ENCODE measurements at places on chromosomes 6 and 20.

- H3K27me3 ChIP-seq: no peaks in the 10 kb centered on the region
- peaks cover 12% of the 10 kb centered on the region for H3K4me1 ChIP-seq
- H3K4me3 ChIP-seq: peak overlapping the region; percentile 71
- DNase-seq: peak; percentile 83
- peak overlapping the region; percentile 96 for H3K27ac ChIP-seq
These were observed 16.7 kb downstream of the HFE start for GRCh38 chr6:26103770-26104456.

DNA sequence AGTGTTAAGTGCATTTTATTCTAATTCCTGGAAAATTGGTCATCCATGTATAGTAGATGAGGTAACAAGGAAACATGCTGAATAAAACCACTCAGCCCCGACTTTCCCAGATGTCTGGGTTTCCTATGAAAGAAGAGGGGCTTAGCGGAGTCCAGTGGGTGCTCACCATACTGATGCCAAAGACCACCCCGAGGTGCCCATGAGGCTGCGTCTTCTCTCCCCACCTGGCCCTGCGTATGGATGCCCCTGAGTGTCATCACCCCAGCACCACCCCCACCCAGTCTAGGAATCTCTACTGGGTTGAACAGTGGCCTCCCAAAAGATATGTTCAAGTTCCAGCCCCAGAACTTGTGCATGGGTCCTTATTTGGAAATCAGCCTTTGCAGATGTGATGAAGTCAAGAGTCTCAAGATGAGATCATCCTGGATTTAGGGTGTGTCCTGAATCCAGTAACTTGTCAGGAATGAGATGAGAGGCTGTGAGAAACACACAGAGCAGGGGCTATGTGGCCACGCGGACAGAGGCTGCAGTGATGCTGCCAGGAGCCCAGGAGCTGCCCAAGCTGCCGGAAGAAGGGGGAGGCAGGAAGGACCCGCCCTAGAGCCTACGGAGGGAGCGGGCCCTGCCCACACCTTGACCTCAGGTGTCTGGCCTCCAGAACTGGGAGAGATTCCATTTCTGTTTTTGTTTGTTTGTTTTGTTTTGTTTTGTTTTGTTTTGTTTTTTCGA, 124.6 kb upstream of the CDH4 start:
- no peaks in the 10 kb centered on the region for H3K4me1 ChIP-seq
- H3K27me3 ChIP-seq: no peaks in the 10 kb centered on the region

- H3K4me1 ChIP-seq: peaks cover 26% of the 10 kb centered on the region
- H3K4me3 ChIP-seq: no peak overlapping the region
- H3K27me3 ChIP-seq: peaks cover 15% of the 10 kb centered on the region
- peak; percentile 84 for DNase-seq
- no peak overlapping the region for H3K27ac ChIP-seq
- H3K36me3 ChIP-seq: no peaks in the 10 kb centered on the region
These were observed 3.7 kb upstream of the TAF8 start for GRCh38 chr6:42046464-42047212.

DNA sequence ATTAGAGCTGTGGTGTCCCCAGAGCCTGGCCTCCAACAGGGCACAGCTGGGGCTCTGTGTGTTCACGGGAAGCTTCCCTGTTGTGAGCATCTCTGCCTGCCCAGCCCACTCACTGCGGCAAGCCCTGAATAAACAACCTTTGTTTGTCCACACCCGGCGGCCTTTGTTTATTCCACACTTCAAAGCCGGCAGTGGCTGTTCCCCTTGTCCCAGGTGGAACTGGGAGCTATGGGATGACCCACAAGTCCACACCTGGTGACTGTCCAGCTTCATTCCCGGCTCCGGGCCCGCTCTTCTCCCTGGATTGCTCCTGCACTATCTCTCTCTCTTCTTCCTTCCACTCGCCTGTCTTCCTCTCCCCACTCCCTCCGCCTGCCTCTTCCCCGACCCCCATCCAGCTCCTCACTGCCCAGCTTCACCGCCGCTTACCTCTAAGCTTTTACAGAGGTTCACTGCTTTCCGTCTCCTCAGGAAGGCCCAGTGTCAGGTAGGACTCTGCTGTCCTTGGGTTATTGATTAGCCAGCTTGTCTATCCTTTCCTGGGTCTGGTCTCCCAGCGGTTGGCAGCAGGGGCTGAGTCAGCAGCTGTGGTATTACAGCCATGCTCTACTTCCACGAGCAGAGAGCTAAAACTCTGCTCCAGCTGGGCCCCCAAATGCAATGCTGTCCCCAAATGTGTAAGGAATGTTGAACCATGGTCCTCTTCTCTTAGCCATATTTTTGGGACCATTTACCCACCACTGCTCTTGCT, 17.8 kb downstream of the DACT2 start:
- H3K36me3 ChIP-seq: no peaks in the 10 kb centered on the region
- no peaks in the 10 kb centered on the region for H3K27me3 ChIP-seq
- peak; percentile 76 for DNase-seq
- H3K4me1 ChIP-seq: no peaks in the 10 kb centered on the region
- no peak overlapping the region for H3K27ac ChIP-seq

DNA sequence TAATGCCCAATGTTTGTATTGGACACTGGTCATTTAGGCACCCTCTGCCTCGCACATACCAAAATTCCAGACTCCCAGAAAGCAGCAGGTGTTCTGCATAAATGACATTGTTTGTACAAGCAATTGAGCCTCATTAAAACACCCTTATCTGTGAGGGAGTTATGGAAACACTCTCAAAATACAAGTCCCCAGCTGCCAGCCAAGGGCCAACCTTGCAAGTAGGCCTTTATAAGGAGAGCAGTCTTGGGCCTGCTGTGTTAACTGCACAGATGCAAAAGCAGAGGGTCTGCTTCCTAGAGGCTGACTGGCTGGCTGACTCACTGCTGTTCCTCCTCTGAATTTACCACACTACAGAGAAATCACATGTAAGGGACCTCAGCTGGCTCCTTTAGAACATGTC, 150.4 kb upstream of the HMGN3 start:
- H3K4me1 ChIP-seq: peaks cover 2% of the 10 kb centered on the region
- DNase-seq: no peak
- no peaks in the 10 kb centered on the region for H3K27me3 ChIP-seq

DNA sequence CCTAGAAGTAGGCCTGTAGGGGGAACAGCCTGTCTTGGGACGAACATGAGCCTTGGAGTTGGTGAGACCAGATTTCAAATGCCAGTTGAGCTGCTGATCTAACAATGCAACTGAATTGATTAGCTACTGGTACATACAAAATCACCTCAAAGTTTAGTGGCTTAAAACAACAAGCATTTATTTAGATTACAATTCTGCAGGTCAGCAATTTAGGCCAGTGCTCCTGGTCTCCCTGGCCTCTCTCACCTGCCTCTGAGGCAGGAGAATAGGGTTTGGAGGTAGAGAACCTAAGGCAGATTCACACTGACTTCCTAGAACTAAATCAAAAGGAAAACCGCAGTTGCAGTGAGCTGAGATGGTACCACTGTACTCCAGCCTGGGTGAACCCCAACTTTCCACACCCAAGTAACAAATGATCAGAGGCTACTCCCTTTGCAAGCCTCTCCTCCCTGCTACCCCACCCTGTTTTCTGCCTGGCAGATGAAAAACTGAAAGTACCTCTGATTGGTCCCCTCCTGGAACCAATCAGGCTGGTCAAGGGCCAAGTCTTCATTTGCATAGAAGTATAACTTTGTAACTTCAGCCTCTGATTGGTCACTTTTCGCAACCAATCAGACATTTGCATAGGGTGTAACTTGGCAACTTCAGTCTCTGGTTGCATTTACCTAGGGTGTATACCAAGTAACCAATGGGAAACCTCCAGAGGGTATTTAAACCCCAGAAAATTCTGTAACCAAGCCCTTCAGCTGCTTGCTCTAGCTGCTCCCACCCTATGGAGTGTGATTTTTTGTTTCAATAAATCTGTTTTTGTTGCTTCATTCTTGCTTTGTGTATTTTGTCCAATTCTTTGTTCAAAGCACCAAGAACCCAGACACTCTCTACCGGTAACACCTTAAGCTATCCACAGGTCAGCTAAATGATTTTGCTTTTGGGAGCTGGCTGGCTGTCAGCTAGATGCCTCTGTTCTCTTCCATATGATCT, 8.1 kb upstream of the UBR2 start:
- H3K27ac ChIP-seq: no peak overlapping the region
- no peaks in the 10 kb centered on the region for H3K36me3 ChIP-seq
- no peak for DNase-seq
- no peaks in the 10 kb centered on the region for H3K27me3 ChIP-seq
- H3K4me3 ChIP-seq: no peak overlapping the region

DNA sequence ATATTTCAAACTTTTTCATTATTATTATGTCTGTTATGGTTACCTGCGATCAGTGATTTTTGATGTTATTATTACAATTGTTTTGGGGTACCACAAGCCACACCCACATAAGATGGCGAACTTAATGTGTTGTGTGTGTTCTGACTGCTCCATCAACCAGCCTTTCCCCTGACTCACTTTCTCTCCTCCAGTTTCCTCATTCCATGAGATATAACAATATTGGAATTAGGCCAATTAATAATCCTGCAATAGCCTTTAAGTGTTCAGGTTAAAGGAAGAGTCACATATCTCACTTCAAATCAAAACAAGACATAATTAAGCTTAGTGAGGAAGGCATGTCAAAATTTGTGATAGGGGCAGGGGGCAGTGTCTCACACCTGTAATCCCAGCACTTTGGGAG, 16.3 kb upstream of the POPDC3 start:
- no peak for DNase-seq
- no peaks in the 10 kb centered on the region for H3K27me3 ChIP-seq
- H3K4me3 ChIP-seq: no peak overlapping the region
- H3K4me1 ChIP-seq: peaks cover 40% of the 10 kb centered on the region
- no peaks in the 10 kb centered on the region for H3K36me3 ChIP-seq
- no peak overlapping the region for H3K27ac ChIP-seq

DNA sequence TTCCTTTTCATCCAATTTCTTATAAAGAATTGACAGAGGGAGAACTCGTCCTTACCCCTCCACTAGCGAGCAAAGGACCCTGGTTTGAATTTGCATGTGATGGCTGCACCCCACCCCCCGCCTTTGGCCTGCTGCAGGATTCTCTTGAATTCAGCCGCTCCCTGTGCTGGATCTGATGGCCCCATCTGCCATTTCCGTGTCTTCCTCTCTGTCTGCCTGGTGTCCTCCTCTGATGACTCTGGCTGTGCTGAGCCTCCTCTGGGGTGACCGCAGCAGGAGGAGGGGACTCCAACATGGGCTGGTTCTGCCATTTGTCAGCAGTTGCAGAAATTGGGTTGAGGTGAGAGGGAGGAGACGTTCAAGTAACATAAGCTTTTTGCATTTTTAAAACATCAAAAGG, 188.8 kb downstream of the DLL1 start:
- H3K4me1 ChIP-seq: no peaks in the 10 kb centered on the region
- no peaks in the 10 kb centered on the region for H3K36me3 ChIP-seq
- no peak overlapping the region for H3K4me3 ChIP-seq
- H3K27ac ChIP-seq: no peak overlapping the region
- no peaks in the 10 kb centered on the region for H3K27me3 ChIP-seq
- peak; percentile 65 for DNase-seq

- no peaks in the 10 kb centered on the region for H3K4me1 ChIP-seq
- no peak for DNase-seq
- no peaks in the 10 kb centered on the region for H3K36me3 ChIP-seq
- H3K27me3 ChIP-seq: no peaks in the 10 kb centered on the region
- no peak overlapping the region for H3K4me3 ChIP-seq
These were observed 11.7 kb upstream of the HTR1B start for GRCh38 chr6:77474973-77475372.

DNA sequence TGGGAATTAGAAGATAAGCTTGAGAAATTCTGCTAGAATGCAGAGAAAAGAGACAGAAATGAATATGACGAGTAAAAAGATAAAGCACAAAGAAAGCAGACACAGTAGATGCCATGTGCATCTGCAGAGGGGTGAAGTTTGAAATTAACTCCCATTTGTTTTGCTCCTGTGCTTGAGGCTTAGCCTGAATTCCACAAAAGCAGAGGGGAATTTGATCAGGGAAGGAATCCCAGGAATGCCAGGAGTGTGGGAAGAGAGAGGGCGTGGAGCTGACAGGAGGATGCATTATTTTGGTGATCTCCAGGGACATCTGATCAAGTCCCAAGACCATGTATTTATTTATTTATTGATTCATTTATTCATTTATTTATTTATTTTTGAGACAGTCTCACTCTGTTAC, 55.6 kb downstream of the SLC22A1 start:
- no peaks in the 10 kb centered on the region for H3K36me3 ChIP-seq
- no peak for DNase-seq
- no peak overlapping the region for H3K4me3 ChIP-seq
- H3K27ac ChIP-seq: no peak overlapping the region

GRCh38 chr6:150691463-150691862, 91.8 kb downstream of the PLEKHG1 start:
- H3K4me1 ChIP-seq: no peaks in the 10 kb centered on the region
- H3K27me3 ChIP-seq: peaks cover 11% of the 10 kb centered on the region
- no peak overlapping the region for H3K27ac ChIP-seq
- H3K4me3 ChIP-seq: no peak overlapping the region
- H3K36me3 ChIP-seq: no peaks in the 10 kb centered on the region
- no peak for DNase-seq

GRCh38 chr6:123848347-123848746, 44.7 kb downstream of the NKAIN2 start:
- H3K27me3 ChIP-seq: no peaks in the 10 kb centered on the region
- no peak overlapping the region for H3K27ac ChIP-seq
- no peaks in the 10 kb centered on the region for H3K4me1 ChIP-seq
- no peak for DNase-seq

DNA sequence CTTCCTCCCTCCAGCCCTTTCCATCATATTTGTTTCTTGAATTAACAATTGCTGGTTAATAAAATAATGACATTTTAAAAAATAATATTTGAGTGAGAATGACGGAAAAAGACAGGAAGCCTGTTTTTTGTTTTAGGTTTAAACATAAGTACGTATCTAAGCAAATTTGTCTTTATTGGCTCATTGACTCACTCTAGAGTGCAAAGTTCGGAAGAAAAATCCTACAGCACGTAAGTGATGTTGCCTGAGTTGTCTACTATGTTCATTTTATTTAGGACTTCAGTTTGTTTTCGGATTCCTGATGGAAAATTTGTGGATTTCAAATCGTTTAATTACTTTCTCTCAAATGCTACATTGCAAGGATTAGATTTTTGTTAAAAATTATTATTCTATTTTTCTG, 1435.7 kb upstream of the ADGRB3 start:
- H3K27ac ChIP-seq: no peak overlapping the region
- H3K36me3 ChIP-seq: no peaks in the 10 kb centered on the region
- no peak overlapping the region for H3K4me3 ChIP-seq
- no peaks in the 10 kb centered on the region for H3K4me1 ChIP-seq

GRCh38 chr6:3960754-3961361, 111.7 kb downstream of the FAM50B start:
- peaks cover 24% of the 10 kb centered on the region for H3K4me1 ChIP-seq
- no peaks in the 10 kb centered on the region for H3K36me3 ChIP-seq
- H3K4me3 ChIP-seq: no peak overlapping the region
- DNase-seq: no peak
- no peak overlapping the region for H3K27ac ChIP-seq

DNA sequence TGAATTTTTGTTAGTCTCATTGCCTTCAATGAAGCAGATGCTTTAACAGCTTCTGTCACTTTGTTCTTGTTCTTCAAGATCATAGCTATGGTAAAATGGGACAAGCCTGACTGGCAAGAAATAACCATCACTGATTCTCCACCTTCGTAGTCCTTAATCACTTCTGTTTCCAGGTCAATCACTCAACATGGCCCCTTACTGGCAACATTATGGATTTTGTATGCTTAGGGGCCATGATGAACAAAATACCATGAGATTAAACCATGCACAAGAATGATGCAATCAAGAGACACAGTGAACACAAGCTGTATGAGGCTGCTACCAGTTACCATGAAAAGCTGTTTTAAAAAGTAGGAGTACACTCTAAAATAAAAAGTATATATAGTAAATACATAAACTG, 32.8 kb downstream of the ADNP start:
- no peak for DNase-seq
- H3K27me3 ChIP-seq: no peaks in the 10 kb centered on the region
- peaks cover 81% of the 10 kb centered on the region for H3K36me3 ChIP-seq

All from osteoblast (primary cell).